Activated effector memory CD4-positive, alpha-beta T cell treated with Interleukin-2 at 50 U/mL for 16 hours (primary cell): ENCODE measurements at places on chromosomes 5 and 9.

- no peak for DNase-seq
Measured at GRCh38 chr9:125049212-125050049, 93.9 kb downstream of the SCAI start.

- DNase-seq, result no peak
Measured at GRCh38 chr9:131491001-131491710, 11.6 kb upstream of the POMT1 start.

- no peak for DNase-seq
Measured at GRCh38 chr5:124622851-124623250, 123.6 kb downstream of the ZNF608 start.

- no peak for DNase-seq
Measured at GRCh38 chr9:18063856-18064390, 410.0 kb upstream of the ADAMTSL1 start.

DNA sequence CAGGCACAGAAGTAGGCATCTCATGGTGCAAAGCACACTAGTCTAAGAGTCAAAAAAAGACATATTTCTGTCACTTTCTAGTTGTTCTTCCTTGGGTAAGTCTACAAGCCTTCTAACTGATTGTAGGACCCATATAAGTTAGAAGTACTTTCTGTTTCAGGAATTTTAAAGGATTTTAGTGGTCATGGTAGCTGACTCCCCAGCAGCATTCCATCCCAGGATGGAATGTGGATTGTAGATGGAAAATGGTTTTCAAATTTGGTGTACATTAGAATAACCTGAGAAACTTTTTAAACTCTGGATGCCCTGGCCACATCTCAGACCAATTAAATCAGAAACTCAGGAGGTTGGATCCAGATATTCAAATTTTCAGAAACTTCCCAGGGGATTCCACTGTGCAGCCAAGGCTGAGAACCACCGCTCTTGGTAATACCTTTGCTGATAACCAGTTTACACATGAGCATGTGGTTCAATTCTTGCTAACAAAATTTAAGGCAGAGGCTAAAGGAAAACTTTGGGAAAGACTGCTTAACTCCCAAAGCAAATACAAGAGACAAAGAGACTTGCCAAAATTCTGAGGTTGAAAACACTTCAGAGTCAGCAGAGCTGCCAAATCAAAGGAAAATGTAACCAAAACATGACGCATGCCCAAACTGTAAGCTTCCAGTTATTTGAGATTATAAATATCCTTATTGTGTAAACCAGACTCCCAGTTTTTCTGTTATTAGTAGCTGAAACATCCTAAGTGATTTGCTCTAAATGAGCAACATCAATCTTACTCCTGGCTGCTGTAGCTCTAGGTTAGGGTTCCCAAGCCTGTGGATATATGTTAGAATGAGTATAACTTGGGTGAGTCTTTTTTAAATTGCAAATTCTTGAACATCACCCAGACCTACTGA, 145.4 kb upstream of the MTAP start:
- no peak for DNase-seq

DNA sequence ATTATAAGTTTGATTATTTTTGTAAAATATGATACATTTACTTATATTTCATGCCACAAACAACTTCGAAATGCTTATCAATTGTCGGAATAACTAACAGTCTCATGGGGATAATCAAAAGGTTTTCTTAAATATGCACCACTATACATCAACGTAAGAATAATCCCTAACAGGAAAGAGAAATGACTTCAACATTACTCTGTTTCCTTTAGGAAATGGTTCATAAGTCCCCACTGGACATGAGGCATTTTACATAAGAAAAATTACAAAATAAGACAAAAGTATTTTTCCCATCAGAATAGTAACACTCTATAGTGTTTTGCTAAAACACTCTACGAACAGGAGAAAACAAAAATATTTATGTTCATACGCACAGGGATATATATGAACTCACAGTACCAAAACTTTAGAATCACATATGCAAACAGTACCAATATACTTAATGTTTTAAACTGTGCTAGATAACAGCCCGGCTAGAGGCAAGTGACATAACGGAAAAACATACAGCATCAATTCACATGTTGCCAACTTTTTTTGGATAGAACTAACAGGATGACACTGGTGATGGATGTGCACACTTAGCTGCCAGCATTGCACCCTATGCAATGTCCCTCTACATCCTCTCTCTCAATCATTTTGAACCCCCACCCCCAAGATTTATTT, 120.5 kb downstream of the NFIB start:
- no peak for DNase-seq

DNA sequence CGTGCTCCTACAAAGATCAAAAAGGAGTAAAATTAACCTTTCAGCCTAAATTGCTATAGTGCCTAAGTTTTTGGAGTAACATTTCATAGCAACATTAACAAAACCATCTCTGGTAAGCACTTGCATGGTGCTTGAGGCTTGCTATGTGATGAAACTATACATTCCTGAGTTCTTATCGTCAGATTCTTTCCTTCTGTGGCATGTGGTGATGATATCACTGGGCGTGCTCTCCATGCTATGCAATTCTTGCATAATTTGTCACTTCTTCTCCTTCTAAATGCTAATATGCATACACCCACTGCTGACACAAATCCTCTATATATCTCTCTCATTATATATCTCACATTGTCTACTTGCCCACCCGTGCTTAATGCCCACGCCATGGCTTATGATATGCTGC, 2019.9 kb downstream of the MAT2B start:
- DNase-seq, result no peak

- no peak for DNase-seq
Measured at GRCh38 chr5:17261075-17261474, 43.6 kb downstream of the BASP1 start.

DNA sequence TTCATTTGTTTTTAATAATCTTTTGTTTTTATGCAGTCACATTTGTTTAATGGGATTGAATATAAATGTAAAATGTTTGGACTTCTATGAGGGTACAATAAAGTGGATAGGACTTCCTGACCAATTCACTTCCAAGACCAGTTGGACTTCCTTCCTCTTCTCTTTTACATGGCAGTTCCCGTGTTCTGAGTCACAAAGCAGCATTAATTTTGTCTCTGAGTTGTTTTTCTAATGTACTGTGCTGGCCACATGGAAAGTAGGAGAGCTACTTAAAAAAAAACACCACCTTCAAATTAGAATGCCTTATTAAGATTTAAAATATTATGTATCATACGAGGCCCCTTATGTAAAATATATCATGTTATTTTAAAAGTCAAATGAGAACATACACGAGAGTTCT, 87.3 kb downstream of the CCDC171 start:
- DNase-seq, result no peak

- DNase-seq, result no peak
Measured at GRCh38 chr9:98249771-98250170, 5.7 kb downstream of the TBC1D2 start.

DNA sequence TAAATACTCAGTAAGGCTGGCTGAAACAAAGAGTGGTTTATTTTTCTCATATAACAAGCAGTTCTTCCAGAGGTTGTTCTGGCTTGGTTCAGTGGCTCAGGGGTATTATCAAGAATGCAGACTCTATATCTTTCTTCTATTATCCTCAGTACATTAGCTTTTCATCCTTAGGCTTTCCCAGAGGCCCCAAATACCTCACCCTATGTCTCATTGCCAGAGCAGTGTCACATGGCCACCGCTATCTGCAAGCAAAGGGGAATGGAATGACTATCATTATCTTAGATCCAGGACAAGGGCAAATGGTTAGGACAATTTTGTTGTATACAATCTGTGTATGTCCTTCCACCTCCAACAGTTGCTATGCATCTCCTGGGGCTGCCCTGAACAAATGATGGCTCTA, 69.0 kb upstream of the SNX2 start:
- no peak for DNase-seq

DNA sequence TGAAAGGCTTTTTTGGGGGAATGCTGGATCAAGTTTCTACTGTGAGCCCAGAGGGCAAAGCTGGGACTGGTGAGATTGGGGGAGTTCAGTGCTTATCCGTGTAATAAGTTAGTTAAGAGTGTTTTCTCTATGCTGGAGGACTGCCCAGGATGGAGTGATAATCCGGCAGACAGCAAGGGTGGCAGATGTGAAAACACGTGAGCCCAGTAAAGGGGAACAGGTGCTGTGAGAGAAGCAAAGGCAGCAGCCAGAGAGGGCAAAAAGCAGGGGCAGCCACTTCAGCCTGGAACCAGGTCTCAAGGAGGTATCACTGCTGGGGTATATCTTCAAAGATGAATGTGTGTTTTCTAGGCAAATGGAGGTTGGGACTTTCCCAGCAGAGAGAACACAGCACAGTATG, 53.9 kb downstream of the GALNT10 start:
- no peak for DNase-seq

DNA sequence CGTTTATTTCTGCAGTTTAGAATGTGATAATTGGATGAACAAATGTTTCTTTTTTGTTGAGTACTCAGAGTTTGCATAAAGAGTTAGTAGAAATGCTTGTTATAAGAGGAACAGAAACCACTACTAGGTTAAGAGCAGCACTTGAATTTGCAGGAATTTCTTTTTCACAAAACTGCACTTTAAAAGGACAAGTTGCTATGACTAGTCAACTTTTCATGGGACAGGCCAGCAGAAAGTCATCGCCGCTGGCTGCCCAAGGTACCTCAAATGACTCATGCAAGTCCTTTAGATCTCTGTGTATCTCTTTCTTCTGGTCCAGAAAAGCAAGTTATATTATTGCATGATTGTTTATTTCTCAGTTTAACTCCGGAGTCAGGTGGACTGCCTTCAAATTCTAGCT, 97.3 kb upstream of the HMHB1 start:
- DNase-seq, result no peak

DNA sequence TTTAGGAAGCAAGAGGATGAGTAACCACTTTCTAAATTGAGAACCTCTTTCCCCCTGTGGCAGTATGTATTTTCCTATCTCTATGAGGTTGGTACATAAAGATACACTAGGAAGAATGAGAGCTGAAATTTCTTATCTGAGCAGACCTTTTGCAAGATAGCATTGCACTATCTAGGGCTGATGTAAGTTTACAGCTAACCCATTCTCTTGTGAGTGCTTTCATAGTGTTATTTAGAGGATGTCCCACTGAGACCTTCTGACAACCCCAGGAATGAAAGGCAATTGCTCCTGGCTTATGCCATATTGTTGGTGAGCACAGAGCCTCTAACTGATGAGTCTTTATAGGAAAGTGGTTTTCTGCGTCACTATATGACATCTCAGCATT, 1209.3 kb upstream of the CDH6 start:
- no peak for DNase-seq

GRCh38 chr5:125140855-125141254, 394.4 kb upstream of the ZNF608 start:
- DNase-seq, result no peak

- DNase-seq, result no peak
Measured at GRCh38 chr5:65041296-65042158, 272.8 kb downstream of the CWC27 start.

DNA sequence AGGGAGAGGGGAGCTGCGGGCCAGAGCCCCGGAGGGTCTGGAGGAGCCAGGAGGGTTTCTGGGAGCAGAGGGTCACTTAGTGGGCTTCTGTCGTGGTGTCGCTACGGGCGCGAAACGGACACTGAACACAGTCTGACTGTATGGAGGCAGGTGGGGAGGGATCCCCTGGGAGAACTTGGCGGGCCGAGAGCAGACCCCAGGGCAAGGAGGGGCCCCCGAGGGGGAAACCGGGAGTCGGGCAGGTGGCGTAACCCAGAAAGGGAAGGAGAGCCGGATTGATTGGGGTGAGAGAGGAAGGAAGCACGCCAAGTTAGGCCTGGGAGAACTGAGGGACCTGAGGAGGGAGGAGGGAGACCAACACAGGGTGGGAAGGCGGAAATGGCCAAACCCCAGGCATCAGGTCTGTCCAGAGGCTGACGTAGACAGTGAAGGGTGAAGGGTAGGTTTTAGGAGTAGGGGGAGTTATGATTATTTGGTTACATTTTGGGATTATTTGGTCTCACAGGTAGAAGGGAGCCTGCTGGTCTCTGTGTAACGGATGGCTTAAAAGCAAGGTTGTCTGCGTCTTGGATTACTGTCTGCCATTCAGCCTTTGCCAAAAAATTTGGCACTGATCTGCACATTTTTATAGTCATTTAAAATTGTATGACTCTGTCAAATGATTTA, 3.3 kb upstream of the MSMP start:
- no peak for DNase-seq

DNA sequence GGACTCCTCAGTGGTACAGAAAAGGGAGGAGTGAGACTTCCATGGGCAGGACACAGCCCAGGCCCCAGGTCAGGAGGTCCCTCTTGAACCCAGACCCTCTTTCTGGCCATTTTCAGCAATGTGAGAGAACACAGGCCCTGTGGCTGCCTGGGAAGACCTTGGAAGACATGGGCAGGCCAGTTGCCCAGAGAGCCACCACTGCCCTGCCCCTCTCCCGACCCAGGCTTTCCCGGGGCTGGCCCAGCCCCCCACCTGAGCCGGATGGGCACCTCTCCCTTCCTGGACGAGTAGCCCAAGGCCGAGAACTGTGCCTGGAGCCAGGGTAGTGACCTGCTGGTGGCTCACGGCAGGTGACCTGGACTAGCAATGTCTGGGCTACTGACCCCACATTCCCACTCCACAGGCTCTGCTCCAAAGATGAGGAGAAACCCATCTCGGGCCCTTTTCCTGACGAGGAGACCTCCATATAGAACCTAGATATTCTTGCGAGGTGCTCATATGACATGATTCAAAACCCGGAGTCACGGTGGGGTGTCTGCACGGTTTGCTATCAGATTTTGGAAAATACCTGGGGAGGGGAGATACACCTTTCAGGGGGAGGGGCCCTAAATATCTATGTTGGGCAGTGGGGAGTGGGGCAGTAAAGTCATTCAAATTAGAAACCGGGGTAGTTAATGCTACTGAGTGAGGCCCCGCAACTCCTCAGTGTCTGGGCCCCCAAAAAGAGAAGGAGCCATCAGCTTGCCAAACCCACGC, 59.4 kb downstream of the ZNF354C start:
- DNase-seq, result no peak
